Mesothelial cell of epicardium (in vitro differentiated cells): ENCODE measurements at places on chromosomes 12 and 14.
A peak's percentile ranks its signal among the peaks of the same experiment; 100 is the strongest.

- peaks cover 33% of the 10 kb centered on the region for H3K4me1 ChIP-seq
- DNase-seq: peak; percentile 93
- peaks cover 6% of the 10 kb centered on the region for H3K36me3 ChIP-seq
- H3K27me3 ChIP-seq: no peaks in the 10 kb centered on the region
- peak within 1 kb of the TSS; percentile 95 for H3K4me3 ChIP-seq
- H3K27ac ChIP-seq: peak within 1 kb of the TSS; percentile 92
Observed at GRCh38 chr14:101964297-101965180, at the start of gene DYNC1H1. DYNC1H1 (plus strand) TSS chr14:101964573; CDS start chr14:101964692, 119 bp downstream.

- no peak overlapping the region for H3K27ac ChIP-seq
- no peaks in the 10 kb centered on the region for H3K27me3 ChIP-seq
- DNase-seq: no peak
- H3K4me3 ChIP-seq: no peak overlapping the region
- no peaks in the 10 kb centered on the region for H3K36me3 ChIP-seq
Observed at GRCh38 chr12:738712-739111, 13.7 kb upstream of the WNK1 start.

DNA sequence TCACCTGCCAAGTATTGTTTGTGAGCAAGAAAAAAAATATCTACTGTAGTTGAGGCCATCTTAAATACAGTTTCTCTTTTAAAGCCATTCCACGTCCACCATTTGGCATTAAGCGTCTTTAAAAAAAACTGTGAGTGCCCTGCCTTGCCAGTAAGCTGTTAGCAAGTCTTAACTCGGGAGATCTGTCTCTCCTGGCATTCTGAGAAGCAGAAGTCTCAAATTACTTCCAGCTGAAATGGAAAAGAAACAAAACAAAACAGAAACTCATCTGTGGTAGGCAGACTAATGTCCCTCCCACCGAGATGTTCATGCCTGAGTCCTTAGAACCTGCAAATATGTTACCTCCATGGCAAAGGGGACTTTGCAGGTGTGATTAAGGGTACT is 126.2 kb downstream of the CRADD start:
- peaks cover 33% of the 10 kb centered on the region for H3K4me1 ChIP-seq
- H3K36me3 ChIP-seq: no peaks in the 10 kb centered on the region
- H3K27me3 ChIP-seq: no peaks in the 10 kb centered on the region

GRCh38 chr12:110627500-110628195 is 13.7 kb downstream of the TCTN1 start:
- no peak overlapping the region for H3K27ac ChIP-seq
- H3K4me1 ChIP-seq: no peaks in the 10 kb centered on the region
- no peak overlapping the region for H3K4me3 ChIP-seq
- no peaks in the 10 kb centered on the region for H3K27me3 ChIP-seq

DNA sequence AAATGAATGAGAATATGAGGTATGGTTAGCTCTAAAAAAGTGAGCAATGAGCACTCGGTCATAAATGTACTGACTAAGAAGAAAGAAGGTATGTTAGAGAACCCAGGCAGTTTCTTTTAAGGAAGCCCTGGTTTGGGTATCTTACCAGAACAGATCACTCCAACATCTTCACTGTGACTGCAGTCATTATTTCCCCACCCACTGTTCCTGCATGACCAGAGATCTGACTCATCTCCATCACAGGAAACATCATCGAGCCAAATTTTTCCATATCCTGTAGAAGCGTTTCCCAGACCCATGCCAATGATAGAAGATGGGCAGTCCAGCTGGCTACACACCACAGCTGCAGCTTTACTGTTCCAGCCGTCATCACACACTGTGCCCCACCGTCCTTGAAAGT is 48.0 kb downstream of the CD163L1 start:
- peaks cover 34% of the 10 kb centered on the region for H3K27me3 ChIP-seq
- no peaks in the 10 kb centered on the region for H3K36me3 ChIP-seq
- H3K4me1 ChIP-seq: no peaks in the 10 kb centered on the region
- no peak overlapping the region for H3K4me3 ChIP-seq

- H3K27me3 ChIP-seq: no peaks in the 10 kb centered on the region
- H3K4me1 ChIP-seq: peaks cover 25% of the 10 kb centered on the region
- H3K27ac ChIP-seq: no peak overlapping the region
- H3K4me3 ChIP-seq: no peak overlapping the region
- H3K36me3 ChIP-seq: no peaks in the 10 kb centered on the region
Observed at GRCh38 chr14:24925771-24926374, 124.1 kb downstream of the STXBP6 start.
